CD4-positive, alpha-beta T cell treated with Interleukin-6 for 4 hours (primary cell): ENCODE measurements at places on chromosomes 6 and 20.

- no peak for DNase-seq
These were observed 59.7 kb upstream of the PHACTR1 start for GRCh38 chr6:12656906-12657305.

DNA sequence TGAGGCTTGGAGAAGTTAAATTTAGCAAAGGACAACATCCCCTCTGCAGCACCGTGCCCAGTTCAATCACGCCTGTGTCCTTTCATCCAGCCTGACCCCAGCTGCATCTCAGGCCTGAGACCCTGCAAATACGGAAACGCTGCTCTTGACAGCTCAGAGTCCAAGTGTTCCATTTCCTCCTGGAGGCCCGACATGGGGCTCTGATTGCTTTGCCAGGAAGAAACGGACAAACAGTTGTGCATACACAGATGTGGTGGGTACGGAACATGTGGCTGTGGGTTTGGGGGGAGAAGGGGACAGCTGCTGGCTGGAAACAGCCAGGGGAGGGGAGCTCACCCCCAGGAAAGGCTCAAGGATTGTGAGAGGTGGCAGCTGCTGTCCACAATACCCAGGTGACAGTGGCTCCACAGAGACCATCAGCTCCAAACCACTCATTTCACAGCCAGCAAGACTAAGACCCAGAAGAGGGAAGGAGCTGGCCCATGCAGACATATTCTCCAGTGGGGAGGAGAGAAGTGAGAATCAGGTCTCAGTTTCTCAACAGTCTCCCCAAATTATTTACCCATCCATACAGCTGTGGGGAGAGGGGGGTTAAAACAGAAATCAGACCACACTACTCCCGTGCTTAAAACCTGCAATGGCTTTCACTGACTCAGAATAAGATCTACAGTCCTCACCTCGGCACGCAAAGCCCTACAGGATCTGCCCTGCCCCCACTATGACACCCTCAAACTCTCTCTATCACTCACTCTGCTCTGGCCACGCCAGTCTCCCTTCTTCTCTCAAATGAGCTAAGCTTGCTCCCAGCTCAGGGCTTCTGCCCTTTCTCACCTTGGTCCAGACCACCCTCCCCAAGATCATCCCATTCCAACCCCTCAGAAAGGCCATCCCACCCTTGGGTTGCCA, 89.1 kb downstream of the PREX1 start:
- peak; percentile 72 for DNase-seq

DNA sequence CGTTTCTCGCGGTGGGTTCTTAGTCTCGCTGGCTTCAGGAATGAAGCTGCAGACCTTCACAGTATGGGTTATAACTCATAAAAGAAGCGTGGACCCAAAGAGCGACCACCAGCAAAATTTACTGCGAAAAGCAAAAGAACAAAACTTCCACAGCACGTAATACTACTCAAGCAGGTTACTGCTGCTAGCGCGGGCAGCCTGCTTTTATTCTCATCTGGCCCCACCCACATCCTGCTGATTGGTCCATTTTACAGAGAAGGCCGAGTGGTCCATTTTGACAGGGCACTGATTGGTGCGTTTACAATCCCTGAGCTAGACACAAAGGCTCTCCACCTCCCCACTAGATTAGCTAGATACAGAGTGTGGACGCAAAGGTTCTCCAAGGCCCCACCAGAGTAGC, 17.4 kb downstream of the LY86 start:
- DNase-seq: no peak

DNA sequence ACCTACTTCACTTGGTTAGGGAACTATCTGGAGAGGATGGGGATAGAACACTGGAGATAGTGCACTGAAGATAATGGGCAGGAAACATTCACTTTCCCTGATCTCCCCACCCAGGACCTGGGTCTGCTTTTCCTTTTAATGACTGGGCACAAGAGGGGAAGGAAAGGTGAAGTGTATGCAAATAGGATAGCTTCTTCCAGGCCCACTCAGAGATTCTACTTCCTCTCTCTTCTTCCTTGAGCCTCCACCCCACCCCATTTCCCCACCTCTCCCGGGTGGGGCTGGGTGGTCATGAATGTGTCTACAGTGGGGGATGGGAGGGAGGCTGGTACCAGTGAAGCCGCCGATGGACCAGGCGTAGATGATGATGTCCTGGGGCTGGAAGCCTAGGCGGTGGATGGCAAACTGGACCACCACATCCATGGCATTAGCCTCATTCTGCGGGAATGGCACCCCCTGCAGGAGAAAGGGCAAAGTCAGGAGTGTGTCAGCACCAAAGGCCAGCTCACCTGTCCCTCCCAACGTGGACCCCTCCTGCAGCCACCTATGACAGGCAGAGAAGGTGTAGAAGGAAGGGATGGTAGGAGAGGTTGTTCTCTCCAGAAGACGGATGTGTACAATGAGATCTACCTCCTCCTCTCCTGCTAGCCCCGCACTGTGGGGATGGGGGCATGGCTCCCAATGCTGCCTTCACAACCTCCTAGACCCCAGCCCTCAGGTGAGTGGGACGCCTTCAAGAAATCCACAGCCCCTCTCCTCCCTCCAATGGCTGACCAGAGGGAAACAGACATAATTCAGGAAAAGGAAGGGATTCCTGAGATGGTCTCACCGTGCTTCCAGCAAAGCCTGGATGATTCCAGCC, 8.6 kb upstream of the LY6G5C start:
- DNase-seq: no peak

DNA sequence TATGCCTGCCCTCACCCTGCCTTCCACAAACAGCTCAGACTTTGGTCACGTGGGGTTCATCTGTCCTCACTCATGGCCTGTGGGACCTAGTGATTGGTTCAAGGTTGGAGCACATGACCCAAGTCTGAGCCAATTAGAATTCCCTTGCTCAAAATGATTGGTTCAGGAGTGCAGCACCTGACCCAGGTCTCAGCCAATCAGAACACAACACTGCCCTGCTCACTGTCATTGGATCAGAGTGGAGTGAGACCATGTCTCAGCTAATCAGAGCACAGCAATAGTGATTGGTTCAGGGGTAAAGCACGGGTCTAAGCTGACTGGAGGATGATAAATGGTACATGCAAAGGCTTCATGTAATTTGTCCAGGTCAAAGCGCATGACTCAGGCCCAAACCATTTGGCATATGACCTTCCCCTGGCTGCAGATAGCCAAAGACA, 102.2 kb downstream of the PREX1 start:
- DNase-seq: no peak

- no peak for DNase-seq
These were observed 289.5 kb upstream of the CDYL start for GRCh38 chr6:4486568-4487315.
